ENCODE measurements at places on chromosomes 5 and 9.

GRCh38 chr9:132243156-132244074, 81.6 kb downstream of the NTNG2 start:
- no peak for DNase-seq

DNA sequence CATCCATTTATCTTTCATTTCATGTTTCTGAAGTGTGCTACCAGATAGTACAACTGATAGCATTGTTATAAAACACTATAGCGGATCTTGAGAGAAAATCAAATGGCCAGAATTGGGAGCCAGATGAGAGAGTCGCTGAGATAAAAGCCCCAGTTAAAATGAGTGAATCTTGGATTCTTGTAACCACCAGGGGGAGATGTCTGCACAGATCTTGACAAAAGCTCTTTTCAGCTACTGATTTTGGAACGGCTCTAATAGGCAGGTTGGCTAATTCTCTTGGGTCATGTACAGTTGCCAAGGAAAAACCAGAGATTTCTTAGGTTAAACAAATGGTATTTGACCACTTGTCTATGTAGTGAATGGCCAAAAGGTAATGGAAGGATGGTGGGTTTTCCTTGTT, 21.7 kb downstream of the F2RL2 start:
- peak; percentile 68 for DNase-seq

- DNase-seq, result no peak
These were observed 85.2 kb upstream of the CLINT1 start for GRCh38 chr5:157944077-157944633.

DNA sequence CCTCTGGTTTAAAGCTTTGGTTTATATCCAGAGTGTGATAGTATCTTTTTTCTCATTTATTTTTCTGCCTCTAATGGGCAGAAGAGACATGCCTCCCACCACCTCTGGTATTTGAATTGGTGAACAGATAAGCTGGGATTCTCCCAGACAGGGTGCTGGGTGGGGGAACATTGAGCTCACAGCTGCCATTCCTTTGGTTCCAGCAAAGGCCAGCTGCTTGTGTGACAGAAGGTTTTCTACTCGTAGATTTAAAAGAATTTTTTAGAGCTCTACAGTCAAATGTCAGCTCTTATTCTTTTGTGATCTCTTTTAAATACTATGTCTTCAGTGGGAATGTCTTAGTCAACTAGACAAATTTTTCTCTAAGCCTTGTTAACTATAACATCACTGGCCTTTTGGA, 54.7 kb upstream of the ADAMTS16 start:
- no peak for DNase-seq

DNA sequence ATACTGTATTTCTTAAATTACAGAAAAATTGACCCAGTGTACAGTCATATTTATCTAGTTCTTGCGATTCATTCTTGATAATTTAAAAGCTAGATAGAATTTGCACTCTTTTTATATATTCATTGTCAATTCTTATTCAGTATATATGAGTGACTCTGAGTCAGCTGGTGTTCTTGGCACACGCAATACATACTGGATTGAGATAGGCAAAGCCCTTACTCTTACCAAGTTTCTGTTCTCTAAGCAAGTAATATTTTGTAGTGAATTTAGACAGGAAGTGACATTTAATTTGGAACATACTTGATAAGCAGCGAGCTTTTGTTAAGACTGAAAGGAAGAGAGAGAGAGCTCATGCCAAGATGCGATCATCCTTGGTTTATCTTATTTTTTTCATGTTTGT, 57.7 kb downstream of the GPBP1 start:
- peak; percentile 23 for DNase-seq

DNA sequence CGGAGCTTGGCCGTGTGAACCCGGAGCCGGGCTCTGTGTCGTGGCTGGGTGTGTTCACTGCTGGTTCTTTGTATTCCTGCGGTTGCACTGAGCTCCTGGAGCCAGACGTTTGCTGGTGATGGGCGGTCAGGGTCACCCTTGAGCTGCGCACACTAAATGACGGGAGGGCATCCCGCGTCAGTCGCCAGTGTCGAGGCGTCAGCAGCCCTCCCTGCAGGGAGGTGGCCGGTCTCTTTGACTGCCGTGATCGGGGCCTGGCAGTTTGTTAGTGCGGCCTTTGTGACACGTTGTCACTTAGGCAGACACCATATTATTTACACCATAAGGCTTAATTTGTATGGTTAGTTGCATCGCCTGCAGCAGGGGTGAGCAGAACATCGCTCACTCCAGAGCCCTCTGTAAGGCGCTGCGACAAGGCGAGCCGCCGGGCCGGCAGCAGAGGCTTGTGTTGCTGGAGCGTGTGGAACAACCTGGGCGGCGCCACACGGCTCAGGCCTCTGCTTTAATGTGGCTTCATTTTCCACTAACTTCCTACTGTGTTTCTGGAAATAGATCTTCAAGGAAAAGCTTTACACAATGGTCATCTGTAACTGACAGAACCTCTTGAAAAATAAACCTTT, 8.3 kb downstream of the NDUFS6 start:
- no peak for DNase-seq

- no peak for DNase-seq
These were observed 144.9 kb downstream of the PRKACG start for GRCh38 chr9:68869022-68869421.
